ENCODE measurements at places on chromosomes 3 and 15.

DNA sequence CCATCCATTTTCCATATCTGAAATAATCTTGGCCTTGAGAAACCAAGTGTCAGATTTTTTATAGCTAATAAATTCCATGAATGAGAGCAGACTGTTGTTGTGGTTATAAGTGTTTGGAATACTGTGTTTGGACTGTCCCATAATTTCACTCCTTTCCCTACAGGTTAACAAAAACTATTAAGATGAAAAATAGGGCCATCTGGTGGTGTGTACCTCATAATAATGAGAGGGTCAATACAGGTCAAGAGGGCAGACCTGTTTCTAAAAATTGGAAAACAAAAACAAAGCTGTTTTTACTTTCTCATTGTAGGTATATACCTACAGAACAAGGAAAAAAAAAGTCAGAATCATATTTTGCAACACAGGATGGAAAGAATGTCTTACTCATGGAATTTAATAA, 553.8 kb upstream of the SGO1 start:
- DNase-seq: no peak

GRCh38 chr3:171825222-171825828, 15.0 kb upstream of the PLD1 start:
- DNase-seq: no peak

DNA sequence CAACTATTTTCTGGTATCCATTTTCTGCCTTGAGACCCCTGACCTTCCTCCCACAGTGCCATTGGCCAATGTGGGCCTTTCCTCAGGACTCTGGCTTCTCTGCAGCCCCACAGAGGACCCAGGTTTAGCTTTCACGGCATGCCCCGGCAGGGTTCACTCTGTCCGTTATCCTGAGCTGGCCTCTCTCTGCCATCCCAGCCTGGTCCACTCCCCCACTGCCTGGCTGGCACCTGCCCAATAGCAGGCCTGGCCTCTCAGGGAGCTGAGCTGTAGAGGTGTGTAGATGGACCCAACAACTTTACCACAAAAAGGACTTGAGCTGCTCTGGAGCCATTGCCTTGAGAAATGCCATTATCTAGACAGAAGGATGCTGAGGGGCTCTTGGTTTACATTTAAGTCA, 57.5 kb downstream of the SCN10A start:
- no peak for DNase-seq

GRCh38 chr15:77616072-77616471, 16.6 kb downstream of the LINGO1 start:
- DNase-seq: no peak

DNA sequence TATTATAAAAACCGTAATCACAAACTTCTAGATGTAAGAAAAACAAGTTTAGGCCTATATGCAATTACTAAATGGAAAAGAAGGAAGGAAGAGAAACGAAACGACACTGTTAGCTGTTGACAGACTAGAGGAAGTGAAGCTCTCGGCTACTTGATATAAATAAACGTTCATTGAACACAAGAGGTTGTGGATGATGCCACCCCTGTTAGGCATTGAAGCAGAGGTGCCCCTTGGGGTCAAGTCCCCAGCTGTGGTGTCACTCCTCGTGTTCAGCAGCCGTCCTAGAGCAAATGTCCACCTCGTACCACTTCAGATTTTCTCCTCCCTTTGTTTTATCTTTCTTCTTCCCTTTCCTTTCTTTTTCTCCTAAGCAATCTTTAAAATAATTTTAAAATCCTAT, 146.5 kb upstream of the UBE2E1 start:
- no peak for DNase-seq

DNA sequence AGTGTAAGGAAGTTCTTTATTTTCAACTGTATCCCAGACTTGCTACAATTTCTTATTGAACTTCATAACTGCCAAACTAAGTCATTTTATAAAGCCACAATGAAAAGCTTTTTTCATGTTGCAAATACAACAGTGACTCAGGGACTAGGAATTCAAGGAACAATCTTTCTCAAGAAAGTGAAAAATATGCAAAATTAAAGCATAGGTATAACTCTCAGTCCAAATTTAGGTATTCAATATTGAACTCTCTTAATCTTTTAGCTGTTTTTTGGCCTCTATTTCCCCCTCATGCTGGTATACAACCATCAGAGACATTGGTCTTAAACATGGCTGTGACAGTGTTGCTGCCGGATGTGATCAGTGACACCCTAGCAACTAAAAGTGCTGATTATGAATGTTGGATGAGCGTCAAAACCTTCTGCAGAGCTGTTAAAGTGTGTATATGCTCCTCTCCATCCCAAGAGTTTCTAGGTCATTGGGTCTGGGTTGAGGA, 476.9 kb downstream of the ZNF385D start:
- no peak for DNase-seq
